ENCODE measurements at places on chromosomes 3 and 15.

- DNase-seq, result no peak
These were observed 82.4 kb downstream of the OXSM start for GRCh38 chr3:25872200-25872877.

DNA sequence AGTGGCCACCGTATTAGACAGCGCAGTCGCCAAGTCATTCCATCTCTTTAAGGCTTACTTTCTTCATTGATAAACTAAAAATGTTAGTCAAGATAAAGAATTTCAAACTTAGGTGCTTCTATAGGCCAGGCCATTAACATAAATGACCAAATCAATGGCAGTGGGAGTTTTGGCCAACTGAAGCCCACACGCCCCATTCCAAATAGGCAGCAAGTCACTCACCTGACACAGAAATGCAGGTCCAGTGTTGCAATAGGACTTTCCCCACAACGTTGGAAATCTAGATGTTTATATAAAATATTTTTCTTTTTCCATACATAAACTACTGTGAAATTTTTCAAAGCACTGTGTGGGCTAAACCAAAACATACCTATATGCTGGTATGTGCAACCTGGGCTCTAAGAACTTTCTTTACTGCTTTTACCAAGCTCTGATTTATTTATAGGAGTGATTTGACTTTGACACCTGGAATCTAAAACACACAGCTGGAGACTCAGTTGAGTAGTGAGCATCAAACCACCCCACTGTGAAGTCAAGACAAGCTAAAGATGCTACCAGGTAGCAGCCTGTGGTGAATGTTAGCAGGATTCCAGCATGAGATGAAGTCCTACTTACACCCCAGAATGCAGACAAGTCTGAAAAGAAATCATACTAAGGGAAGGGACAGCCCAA lies 15.1 kb downstream of the GOLIM4 start:
- no peak for DNase-seq

DNA sequence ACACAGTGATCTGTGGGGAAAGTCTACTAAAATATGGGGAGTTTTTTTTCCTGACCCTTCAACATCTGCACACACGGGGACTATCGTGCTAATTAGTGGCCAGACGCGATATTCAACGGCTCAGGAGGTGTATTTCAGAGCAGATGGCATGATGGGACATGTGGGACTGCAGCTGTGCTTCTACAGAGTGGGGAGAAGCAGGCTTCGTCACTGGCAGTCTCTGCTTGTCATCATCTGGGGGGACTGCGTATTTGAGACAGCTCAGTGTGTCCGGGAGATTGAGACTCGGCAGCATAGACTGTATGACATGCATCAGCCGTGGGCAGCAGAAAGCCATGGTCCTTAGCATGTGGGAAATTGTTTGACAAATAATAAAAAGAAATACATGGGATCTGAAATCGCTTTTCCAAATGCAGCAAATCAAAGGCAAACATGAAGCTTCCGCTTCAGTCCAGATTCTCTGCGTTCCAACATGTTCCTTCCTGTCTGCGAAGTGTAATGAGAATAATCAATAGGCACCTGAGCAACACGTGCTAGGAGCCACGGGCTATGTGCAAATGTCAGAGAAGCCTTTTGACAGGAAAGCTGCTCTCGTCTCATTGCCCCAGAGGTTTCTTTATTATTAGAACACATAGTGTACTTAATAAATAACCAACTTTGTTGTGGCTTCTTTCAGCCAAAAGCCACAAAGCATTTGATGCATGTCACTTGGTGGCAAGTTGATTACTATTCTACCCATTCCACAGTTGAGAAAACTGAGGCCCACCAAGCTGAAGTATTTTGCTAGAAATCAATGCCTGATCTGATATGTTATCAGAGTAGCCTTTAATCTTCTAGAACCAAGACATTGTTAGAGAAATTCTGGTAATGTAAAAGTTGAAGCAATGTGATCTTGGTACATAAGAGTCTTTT lies 276.3 kb downstream of the RYR3 start:
- DNase-seq, result no peak

- no peak for DNase-seq
These were observed 306.8 kb downstream of the NTRK3 start for GRCh38 chr15:87949575-87950223.

- no peak for DNase-seq
These were observed 43.2 kb downstream of the GOLGA8S start for GRCh38 chr15:23397779-23398178.

- no peak for DNase-seq
These were observed 4.7 kb upstream of the CALML4 start for GRCh38 chr15:68209735-68210408.

- no peak for DNase-seq
These were observed 17.5 kb downstream of the NUSAP1 start for GRCh38 chr15:41350057-41350717.

- no peak for DNase-seq
These were observed 117.4 kb downstream of the LIPC start for GRCh38 chr15:58549013-58549784.

DNA sequence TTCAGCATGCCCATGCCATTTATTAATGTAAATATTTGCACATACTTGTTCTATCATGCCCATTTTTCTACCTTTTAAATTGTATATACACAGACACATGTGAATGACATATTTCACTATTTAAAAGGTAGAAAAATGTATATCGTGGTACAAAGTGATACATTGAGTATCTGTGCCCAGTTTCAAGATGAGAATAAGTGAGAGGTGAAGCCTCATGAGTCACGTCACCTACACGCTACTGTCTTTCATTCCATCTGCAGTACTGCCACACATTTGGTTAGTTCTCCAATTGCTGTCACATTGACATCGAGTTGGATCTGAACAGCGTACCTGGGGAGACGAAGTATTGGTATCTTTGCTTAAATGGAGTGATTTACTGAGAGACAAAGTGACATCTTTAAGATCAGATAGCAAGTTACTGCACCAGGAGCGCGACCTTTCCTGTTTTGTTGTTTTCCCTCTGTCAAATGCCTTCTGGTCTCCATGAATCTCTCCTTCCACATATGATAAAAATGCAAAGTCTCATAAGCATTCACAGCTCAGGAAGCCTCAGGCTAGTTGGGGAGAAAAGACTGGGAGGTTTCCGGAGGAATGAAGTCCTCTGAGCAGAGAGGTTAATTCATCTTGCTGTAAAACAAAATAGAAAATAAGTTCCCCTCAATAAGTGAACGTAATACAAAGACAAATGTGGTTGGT lies 12.0 kb downstream of the GREM1 start:
- DNase-seq, result no peak

GRCh38 chr15:89625716-89626115 lies 29.6 kb downstream of the KIF7 start:
- no peak for DNase-seq

- no peak for DNase-seq
These were observed 50.2 kb downstream of the SMAD3 start for GRCh38 chr15:67115586-67115969.

DNA sequence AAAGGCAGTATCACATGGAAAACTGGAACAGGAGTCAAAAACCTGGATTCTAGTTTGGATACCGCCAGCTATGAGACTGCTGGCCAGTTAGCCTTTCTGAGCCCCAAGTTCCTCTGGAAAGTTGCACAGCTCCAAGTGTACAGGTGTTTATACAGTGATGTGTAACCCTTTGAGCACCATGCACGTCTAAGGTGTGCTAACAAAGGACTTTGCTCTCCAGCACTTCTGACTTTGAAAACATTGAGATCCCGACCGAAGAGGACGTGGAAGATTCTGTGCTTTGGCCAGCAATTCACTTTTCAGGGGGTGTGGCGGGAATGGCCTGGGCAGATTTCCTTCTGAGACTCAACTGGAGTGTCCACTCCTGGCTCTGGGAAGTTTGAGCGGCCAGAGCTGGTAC lies 45.8 kb upstream of the UMPS start:
- no peak for DNase-seq

DNA sequence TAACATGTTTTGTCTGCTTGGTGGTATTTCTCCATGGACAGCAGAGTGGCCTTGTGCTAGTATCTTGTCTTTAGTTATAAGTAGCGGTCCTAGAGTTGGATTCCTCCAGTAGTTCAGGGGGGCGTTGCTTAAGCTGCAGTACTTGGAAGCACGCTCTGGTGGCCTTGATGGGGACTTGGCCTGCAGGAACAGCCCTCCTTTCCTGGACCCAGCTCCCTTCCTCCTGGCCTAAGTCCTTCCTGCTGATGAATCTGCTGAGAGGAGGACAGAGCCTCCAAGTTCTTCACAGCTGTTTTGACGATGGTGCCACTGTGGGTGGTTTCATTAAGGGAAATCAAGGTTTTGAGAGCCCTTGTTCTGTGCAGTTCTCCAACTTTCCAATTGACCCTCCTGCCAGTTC lies 38.6 kb upstream of the SEC22A start:
- no peak for DNase-seq

DNA sequence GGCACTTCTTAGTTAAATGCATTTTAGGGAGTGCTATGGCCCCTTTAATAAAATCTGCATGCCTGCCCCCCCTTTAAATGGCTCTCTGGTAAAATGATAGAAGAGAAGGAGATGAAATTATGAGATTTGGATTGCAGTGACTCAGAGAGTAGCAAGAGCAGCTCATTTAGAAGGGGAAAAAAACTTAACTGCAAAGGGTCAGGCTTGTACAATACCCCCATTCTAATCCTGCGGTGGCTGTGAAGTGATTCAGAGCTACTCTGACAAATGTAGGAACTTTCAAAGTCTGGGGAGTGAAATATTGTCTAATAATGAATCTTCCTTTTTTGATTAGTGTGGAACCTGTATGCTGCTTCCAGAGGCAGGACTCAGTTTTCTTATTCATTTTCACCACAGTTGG lies 44.1 kb upstream of the TBC1D23 start:
- DNase-seq, result no peak

DNA sequence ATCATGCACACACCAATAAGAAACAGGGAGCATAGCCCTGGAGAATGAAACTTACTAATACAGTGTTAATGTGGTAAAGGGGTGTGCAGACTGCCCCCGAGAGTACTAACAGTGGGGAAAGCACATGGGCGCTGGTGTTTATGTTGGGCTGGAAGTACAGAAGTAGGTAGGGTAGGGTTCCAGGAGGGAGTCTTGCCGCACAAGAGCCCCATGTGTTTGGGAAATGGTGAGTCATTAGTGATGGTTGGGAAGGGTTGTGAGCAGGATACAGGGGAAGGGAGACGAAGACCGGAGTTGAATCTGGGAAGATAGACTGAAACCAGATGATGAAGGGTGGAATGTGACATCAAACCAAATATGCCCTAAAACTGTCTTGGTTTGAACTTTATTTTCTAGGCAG lies 117.1 kb downstream of the THSD4 start:
- no peak for DNase-seq

DNA sequence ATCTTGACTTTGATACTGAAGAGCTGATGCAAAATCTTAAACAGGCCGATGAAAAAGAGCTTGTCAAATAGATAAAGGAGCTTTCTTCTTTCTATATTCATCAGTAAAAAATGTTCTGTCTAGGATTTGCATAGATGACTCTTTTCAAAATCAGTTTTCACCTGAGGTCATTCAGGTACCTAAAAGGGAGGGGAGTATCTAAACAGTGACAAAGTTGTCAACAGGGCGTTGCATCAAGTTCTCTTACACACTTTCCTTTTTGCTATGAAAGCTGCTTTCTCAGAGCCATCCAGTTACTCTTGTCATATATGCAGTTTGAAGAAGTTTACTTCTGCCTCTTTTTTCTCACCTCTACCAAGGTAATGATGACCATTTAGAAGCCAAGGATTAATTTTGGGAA lies 60.0 kb downstream of the AKAP13 start:
- DNase-seq, result no peak

GRCh38 chr3:151384741-151385174 lies at the start of gene P2RY12:
TSS of gene P2RY12 (minus strand) at chr3:151384753. CDS start at chr3:151338845, 45,908 bp downstream.
- no peak for DNase-seq
